SK-N-SH treated with all-trans-retinoic acid at 6 μM for 48 hours (cell line): ENCODE measurements at places on chromosomes 12 and 14.

- ATAC-seq: peak; percentile 83
These were observed 51.2 kb downstream of the ACSS3 start for GRCh38 chr12:81128930-81129554.

GRCh38 chr12:89575374-89575773 lies 49.5 kb upstream of the POC1B start:
- peak; percentile 45 for ATAC-seq

DNA sequence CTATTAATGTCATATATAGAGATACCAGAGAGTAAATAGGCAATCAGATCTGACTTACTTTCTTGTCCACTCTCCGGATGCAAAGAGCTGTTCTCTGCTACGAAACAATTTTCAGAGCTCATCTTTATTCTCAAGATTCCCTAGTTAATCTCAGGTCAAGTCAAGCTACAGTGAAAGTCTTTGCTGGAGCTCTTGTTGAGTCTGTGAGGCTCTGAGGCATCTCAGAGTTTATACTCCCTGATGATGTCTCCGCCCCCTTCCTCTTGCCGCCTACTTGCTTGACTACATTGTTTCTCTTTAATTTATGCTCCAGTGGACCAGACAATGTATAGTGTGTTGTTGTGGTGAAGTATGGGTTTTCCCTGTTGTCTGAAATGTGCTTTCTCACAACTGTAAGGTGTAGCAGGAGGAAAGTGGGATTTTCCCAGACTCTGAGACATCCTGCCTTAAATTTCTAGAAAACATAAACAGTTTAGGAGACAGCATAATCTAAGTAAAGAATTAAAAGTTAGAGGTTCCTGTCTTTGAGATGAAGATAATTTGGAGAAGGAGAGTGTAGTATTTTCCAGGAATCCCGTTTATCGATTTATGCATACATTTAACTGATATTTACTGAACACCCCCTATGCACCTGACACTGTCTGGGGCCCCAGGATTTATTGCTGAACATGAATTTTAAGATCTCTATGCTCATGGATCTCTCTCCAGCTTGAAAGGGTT lies at the start of gene CD69:
TSS of gene CD69 (minus strand) at position 203 of the 720 bp plus-strand sequence. CDS start at position 122, 81 bp downstream.
- ATAC-seq: no peak

- ATAC-seq: no peak
These were observed 39.4 kb upstream of the BTG1 start for GRCh38 chr12:92185052-92185451.

DNA sequence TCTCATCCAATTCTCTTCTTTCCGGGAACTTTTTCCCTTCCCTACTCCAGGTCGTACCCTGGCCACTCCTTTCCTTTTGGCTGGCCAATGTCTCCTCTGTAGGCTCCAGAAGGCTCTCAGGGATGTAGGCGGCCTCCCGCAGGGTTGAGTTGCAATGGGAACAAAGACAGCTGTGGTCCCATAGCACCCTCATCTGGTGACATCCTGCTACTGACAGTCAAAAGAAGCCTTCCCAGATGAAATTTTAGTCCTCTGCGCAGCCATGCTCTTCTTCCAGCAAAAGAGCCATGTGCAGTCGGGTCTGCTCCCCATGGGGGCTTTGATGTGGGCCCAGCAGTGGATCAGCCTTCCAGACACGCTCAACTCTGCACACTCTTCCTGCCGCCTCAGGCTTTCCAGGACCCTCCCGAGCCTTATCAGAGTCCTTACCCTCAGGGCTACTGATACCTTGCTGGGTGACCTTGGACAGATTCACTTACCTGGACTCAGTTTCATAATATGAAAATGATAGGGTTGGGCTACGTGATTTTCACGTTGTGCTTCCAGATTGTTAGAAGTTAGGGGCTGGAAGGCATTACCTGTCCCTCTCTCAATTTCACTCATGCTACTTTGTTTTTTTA lies 5.5 kb upstream of the CELA1 start:
- ATAC-seq: peak; percentile 74

DNA sequence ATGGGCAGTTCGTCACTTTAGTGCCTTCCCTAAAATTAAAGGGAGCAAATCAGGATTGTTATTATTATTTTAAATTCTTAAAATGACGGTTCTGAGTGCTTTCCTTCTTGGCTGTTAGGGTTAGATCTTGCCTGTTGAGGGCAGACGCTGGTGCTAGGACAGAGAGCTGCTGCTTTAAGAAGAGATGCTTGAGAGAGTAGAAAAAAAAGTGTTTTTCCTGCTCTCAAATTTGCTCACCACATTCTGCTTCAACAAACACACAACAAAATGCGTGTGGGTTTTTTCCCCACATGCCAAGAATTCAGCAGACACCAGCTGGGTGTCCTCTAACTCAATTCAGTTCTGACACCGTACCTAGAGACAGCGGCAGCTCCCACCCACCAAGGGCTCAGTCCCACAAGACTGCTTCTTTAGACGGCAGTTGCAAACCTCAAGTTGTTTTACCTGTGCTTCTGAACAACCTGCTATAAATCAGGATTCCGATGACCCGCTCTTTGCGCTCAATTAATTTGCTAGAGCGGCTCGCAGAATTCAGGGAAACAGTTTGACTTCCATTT lies 75.8 kb upstream of the RIN3 start:
- no peak for ATAC-seq

DNA sequence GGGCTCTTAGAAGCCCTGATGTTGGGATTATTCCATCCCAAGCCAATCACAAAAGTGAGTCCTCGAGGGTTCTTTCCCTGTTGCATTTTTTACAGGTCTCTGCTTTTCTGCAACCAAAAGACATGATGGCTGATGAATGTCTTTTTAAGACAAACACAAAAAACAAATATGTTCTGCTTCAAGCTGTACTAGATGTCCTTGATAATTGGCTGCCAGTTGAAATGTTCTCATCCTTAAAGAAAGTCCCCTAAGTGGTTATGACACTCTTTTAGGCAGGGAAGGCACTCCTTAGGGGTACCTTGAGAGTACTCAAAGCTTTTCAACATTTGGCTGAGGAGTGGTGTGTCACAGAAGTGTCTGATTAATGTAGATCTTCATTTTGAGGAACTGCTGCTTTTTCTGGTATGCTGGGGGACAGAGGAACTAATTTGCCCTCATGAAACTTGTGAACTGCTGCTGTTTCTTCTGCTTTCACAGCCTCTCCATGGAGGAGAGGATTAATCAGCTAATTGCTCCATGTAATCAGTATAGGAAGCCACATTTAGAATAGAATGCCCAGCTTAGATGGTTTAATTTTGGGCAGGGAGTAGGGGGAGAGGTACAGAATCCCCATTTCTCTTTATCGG lies 22.8 kb upstream of the IGF1 start:
- ATAC-seq: no peak

DNA sequence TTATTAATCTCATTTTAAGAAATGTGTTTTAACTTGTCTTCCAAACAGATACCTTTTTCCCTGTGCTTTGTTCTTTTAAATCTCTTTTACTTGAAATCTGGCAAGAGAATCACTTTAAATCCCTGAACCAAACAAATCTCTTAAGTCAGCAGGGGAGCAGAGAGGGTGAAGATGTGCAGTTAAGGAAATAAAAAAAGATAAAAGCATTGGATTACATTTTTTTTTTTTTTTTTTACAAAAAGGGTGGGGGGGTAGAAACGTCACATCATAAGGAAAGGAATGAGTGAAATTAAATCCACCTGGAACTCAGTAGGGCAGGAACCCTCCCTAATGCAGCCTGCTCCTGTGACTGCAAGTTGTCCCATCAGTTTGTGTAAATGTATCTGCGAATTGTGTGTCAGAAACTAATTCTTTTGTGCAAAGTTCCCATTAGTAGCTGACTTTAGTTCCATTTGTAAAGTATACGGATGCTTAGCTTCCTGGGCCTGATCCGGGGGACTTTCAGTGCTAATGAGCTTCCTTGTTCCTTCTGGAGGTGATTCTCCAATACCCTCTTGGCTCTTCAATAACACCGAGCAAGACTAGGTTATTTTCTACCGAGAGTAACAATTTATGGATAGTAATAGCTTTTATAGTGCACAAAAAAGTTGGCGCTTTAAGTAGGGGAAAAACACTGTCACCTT lies 1.5 kb downstream of the TTC6 start:
- no peak for ATAC-seq

GRCh38 chr14:25108959-25109358 lies 59.0 kb upstream of the STXBP6 start:
- no peak for ATAC-seq

GRCh38 chr12:18158774-18159557 lies 69.0 kb upstream of the RERGL start:
- ATAC-seq: peak; percentile 90

DNA sequence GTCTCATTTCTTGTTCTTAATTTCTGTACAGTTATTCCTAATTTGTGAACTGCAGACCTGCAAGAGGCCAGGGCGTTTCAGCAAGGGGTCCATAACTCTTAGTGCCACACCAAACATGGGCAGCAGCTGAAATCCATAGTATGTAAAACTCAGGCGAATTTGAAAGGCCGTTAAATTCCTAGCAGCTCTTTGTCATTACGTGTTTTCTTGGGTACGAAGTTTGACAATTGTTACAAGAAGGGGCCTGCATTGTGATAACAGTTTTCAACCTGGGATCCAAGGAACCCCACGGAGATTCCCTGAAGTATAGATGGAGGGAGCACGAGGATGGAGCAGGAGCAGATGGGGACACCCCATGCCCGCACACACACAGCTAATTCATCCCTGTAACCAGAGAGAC lies 288.0 kb downstream of the ZFP36L1 start:
- ATAC-seq: no peak

DNA sequence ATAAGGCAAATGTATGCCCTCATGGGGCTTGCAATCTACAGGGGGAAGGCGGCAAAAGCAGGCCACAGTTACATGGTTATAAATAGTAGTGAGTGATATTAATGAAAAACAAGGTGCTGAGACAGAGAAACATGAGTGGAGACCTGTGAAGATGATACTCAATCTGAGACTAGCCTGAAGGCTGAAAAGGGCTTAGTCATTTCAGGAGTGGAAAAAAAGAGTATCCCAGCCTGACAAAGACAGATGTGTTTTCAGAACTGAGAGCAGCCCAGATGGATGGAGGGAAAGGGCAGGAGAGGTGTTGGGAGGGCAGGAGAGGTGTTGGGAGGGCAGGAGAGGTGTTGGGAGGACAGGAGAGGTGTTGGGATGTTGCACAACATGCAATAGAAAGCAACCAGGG lies 181.9 kb downstream of the C12orf42 start:
- no peak for ATAC-seq

DNA sequence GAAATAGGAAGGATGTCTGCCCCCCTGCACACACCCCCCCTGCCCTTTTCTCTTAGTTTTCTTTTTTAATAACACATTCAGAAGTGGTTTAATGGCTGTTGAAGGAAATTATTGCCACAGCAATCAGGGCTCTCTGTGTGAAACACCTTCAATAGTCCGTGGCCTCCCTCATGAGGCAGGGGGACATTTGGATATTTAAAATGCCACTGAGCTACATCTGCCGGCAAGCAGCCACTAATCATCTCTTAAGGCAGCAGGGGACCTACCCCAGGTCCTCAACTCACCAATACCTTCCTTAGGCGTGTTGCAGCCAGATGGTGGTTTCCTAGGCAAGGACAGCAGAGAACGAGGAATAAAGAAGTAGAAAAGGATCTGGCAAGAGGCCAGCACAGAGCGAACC lies 283.2 kb downstream of the TTC8 start:
- no peak for ATAC-seq

- no peak for ATAC-seq
These were observed 45.6 kb downstream of the FOXN4 start for GRCh38 chr12:109263439-109263838.

DNA sequence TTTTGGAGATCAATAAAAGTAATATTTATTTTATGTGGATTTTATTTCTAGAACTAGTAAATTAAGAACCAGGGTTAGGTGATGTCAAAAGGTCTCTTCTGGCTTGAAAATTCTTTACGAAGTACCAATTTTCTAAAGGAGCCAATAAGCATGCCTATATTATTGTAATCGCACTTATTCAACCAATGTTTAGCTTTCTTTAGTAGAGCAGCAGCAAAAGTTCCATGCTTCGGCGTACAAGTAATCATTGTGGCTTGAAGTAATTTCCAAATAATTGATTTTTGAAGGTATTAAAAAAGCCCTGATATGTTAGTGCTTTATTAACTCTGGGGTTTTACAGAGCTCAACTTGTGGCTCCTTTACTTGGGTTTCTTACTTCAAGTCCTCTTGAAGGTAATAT lies 3.4 kb downstream of the RMST start:
- no peak for ATAC-seq

GRCh38 chr12:85237327-85237726 lies 42.7 kb upstream of the ALX1 start:
- ATAC-seq: no peak

- ATAC-seq: no peak
These were observed 91.3 kb upstream of the RTL1 start for GRCh38 chr14:100994756-100995330.

- ATAC-seq: no peak
These were observed 137.6 kb downstream of the GRIN2B start for GRCh38 chr12:13843841-13844240.

DNA sequence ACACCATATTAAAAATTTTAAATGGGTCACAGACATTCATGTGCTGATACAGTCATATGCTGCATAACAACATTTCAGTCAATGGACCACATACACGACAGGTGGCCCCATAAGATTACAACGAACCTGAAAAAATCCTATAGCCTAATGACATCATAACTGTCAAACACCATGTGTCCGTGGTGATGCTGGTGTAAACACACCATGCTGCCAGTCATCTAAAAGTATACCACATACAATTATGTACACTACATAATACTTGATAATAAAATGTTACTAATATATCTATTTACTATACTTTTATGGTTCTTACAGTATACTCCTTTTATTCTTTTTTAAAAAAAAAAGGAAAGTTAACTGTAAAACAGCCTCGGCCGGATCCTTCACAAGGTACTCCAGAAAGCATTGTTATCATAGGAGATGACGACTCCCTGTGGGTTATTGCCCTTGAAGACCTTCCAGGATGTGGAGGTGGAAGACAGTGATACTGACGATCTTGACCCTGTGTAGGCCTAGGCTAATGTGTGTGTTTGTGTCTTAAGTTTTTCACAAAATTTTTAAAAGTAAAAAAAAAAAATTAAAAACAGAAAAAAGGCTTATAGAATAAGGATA lies 5.0 kb upstream of the TDG start:
- ATAC-seq: no peak

- ATAC-seq: no peak
These were observed 126.9 kb upstream of the PRICKLE1 start for GRCh38 chr12:42716491-42716891.

GRCh38 chr12:49345051-49345824 lies 1.4 kb upstream of the DNAJC22 start:
- peak; percentile 3 for ATAC-seq

GRCh38 chr12:32981139-32981538 lies 84.6 kb upstream of the PKP2 start:
- no peak for ATAC-seq

GRCh38 chr14:104399432-104400155 lies 180.0 kb upstream of the C14orf180 start:
- ATAC-seq: peak; percentile 34; the same call in 1 of the 3 replicates

DNA sequence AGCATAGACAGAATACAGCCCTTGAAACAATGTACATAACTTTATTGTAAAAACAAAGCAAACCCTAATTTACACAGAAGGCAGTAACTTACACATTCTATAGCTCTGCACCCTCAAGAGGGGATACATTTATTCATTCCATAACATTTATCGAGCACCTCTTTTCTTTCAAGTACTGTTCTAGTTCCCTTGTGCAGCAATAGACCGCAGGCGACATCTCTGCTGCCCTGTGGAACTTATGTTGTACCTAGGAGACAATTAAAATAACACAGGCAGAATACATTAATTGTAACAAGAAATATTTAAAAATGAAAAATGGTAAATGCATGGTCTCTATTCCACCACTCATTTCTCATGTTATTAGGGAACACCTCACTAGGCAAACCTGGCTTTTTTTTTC lies 1.4 kb upstream of the ARHGDIB start:
- no peak for ATAC-seq

GRCh38 chr12:17108877-17109541 lies 503.0 kb upstream of the LMO3 start:
- ATAC-seq: no peak

- no peak for ATAC-seq
These were observed 17.9 kb downstream of the C12orf43 start for GRCh38 chr12:120998435-120998834.
